Type B pancreatic cell (in vitro differentiated cells): ENCODE measurements at places on chromosomes 16 and 17. TPM values are rescaled to one million over a fixed set of nuclear protein-coding genes. Genes with fewer than 3 reads are reported as not detected.

ZNF771 gene
- total RNA-seq = 4.7 and 15.5 TPM in 2 replicates

GRCh38 chr17:67312265-67312664 lies 54.1 kb downstream of the PSMD12 start:
- no peak overlapping the region for H3K27ac ChIP-seq
- no peaks in the 10 kb centered on the region for H3K27me3 ChIP-seq
- no peaks in the 10 kb centered on the region for H3K4me1 ChIP-seq
- no peak for DNase-seq
- H3K4me3 ChIP-seq = no peak overlapping the region
- no peaks in the 10 kb centered on the region for H3K36me3 ChIP-seq

LLGL2 gene
- total RNA-seq = 90.6 and 226 TPM in 2 replicates

DNA sequence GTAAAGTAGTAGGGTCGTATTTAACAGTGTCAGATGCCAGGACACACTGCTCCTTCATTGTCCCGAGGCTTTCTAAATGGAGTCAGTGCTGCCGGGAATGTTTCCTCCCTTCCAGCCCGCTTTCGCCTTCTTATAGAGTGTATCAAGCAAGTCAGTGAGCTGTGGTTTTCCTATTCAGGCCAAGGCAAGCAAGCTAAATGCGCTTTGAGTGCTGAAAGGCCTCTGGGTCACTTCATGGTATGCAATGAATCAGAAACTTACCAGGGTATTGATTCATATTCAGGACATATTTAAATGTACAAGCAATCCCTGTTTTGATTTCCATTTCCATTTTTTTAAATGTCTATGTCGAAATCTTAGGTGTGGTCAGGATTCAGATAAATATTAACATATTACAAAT lies 327.9 kb upstream of the SOX9 start:
- H3K27ac ChIP-seq = no peak overlapping the region
- no peaks in the 10 kb centered on the region for H3K36me3 ChIP-seq

DNA sequence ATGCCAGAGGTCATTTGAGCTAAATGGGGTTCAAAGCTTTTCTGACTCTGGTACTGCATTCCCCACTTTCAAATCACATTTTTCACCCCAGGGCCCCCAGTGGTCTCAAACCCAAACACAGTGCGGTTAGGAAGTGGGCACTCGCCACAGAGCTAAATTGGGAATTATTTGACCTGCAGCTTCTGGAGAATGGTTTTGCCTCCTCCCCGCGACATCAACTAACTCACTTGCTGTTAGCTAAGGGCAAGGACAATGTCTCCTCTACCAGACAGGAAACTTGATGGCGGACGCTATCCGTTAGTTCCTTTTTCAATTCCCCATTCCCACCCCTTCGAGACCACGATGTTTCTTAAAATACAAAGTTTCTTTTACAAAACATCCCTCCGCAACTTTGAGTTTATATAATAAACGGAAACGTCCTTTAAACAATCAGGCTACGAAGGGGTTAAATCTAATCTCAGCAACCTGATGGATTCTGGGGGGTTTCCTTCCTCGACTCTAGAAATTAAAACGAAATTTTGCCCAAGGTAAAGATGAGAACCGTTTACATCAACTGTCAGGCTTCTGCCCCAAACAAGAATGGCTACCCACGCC lies 500 bp upstream of the KAT7 start:
- no peak for DNase-seq
- H3K36me3 ChIP-seq = peaks cover 8% of the 10 kb centered on the region
- H3K4me3 ChIP-seq = peak overlapping the region; percentile 98

SGCA gene
- total RNA-seq = 0.72 TPM in 1 of 2 replicates, not detected in the other

- H3K27ac ChIP-seq = no peak overlapping the region
- no peak for DNase-seq
- H3K27me3 ChIP-seq = no peaks in the 10 kb centered on the region
- H3K36me3 ChIP-seq = no peaks in the 10 kb centered on the region
- H3K4me1 ChIP-seq = no peaks in the 10 kb centered on the region
Measured at GRCh38 chr16:1389762-1390161, 24.7 kb downstream of the UNKL start.

CDRT4 gene
- total RNA-seq = 5.4 and 12.9 TPM in 2 replicates

DNA sequence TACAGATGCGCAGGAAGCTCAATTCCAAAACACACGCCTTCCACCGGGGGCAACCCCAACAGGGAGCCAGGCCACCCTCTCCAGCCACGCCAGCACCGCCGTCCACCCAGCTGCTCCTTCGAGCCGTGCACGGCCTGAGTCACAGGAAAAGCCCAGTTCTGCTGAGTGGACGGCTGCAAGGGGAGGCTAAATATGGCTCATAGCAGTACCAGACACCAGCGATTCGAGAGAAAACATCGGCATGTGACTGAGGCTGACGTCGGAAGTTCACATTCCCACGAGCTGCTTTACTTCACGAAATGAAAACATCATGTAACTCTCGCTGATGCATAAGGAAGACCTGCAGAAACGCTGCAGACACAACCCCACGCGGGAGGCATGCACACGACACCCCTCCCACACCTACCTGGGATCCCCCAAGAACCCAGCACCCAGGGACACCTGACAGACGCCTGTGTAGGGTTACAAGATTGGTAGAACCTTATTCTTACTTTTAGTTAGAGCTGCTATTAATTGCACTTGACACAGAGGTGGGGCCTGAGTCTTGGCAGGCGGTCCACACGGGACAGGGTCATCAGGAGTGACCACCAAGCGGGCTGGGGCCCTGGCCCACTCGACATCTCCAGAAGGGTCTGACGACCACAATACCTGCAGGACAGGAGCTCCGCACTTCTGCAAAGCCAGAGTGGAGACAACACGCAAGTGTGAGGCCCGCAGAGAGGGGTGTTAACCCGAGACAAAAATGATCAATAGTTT lies 116.8 kb downstream of the ANKRD11 start:
- peak overlapping the region; percentile 25 for H3K27ac ChIP-seq
- no peak overlapping the region for H3K4me3 ChIP-seq
- H3K36me3 ChIP-seq = peaks cover 14% of the 10 kb centered on the region
- peaks cover 57% of the 10 kb centered on the region for H3K4me1 ChIP-seq

HLF gene
- total RNA-seq = 2.6 and 3.4 TPM in 2 replicates

DNA sequence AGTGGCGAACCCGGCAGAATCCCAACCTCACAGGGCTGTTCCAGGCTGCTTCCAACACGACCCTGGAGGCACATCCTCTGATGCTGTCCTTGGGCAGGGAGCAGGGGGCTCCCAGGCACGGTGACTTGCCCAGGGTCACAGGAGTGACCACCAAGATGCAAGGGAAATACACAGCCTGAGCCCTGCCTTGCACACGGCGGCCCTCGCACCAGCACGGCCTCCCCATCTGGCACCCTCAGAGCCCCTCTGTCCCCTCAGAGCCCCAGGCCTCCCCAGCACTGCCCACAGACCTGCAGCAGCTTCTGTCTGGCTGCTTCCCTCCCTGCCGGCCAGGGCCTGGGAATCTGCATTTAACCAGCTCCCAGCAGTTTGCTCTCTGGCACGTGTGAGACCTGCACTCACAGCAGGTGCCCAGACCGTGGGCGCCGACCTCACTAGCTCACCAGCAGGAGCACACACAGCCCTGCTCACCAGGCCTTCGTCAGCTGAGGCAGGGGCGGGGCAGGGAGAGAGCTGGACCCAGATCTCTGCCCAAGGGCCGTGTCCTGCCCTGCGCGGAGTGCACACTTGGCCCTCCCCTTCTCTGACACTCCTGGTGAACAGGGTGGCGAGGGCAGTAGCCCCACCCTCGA lies 29.7 kb upstream of the ZC3H18 start:
- no peaks in the 10 kb centered on the region for H3K36me3 ChIP-seq
- H3K27ac ChIP-seq = no peak overlapping the region
- H3K27me3 ChIP-seq = peaks cover 22% of the 10 kb centered on the region

CCP110 gene
- 14.7 and 29.1 TPM in 2 replicates for total RNA-seq

PPY gene
- 29.8 and 65.9 TPM in 2 replicates for total RNA-seq

KRT27 gene
- total RNA-seq = not detected in 2 replicates

TEKT1 gene
- total RNA-seq = 0.24 and 1.6 TPM in 2 replicates

DNA sequence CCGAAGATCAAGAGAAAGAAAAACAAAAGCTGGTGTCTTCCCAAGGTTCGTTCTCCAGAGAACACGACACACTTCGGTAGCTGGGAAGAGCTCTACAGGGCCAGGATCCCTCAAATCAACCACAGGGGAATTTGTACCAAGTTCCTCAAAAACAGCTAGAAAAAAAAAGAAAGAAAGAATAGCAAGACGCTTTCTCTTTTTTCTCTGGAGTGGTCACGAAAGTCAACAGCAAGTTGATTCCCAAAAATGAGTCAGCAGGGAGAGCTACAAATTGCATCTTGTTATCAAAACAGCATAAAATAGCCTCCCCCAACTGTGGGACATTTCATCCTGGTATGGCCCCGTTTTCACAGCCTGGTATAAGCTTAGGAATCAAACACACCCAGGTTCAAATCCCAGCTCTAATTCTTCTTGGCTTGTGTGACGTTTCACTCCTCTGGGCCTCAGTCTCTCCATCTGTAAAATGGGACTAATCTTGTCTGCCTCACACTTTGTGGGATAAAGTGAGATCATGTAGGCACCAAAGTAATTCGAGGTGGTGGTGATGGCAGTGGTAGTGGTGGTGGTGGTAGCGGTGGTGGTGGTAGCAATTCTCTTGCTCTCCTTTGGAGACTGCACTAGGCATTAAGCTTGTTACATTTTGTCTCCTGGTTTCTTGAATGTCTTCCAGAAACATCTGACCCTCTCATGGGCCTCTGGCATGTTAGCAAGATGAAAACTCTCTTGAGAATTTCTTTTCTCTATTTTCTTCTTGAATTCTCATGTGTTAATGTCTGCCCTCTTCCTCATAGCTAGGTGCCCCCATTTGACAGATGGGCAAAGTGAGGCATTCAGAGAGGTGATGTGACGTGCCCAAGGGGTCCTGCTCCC lies 988 bp upstream of the IL21R start:
- H3K27ac ChIP-seq = no peak overlapping the region
- no peaks in the 10 kb centered on the region for H3K4me1 ChIP-seq
- DNase-seq = no peak
- no peaks in the 10 kb centered on the region for H3K36me3 ChIP-seq

GRCh38 chr17:71969500-71969899 lies 151.3 kb upstream of the SOX9 start:
- H3K4me3 ChIP-seq = no peak overlapping the region
- DNase-seq = no peak
- no peaks in the 10 kb centered on the region for H3K4me1 ChIP-seq
- no peak overlapping the region for H3K27ac ChIP-seq
- H3K27me3 ChIP-seq = peaks cover 10% of the 10 kb centered on the region

DNA sequence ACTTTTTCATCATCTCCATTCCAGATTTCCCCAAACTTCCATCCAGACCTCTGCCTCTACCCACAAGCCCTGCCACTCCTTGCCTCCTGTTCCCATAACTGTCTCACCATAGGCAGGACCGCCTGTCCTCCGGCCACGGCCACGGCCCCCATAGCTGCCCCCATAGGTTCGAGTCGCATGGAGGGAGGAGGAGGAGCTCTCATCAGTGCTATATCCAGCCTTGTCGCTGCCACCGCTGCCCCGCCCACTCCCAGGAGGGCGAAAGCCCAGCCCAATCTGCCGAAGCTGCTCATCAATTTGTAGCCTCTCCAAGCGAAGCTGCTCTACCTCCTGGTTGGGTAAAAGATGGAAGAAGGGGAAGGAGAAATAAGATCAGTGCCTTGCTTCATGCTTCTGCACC lies 3.4 kb upstream of the SOX15 start:
- peaks cover 26% of the 10 kb centered on the region for H3K36me3 ChIP-seq
- H3K27ac ChIP-seq = peak overlapping the region; percentile 80
- H3K27me3 ChIP-seq = no peaks in the 10 kb centered on the region
- H3K4me1 ChIP-seq = peaks cover 8% of the 10 kb centered on the region
- DNase-seq = no peak
- no peak overlapping the region for H3K4me3 ChIP-seq

DNA sequence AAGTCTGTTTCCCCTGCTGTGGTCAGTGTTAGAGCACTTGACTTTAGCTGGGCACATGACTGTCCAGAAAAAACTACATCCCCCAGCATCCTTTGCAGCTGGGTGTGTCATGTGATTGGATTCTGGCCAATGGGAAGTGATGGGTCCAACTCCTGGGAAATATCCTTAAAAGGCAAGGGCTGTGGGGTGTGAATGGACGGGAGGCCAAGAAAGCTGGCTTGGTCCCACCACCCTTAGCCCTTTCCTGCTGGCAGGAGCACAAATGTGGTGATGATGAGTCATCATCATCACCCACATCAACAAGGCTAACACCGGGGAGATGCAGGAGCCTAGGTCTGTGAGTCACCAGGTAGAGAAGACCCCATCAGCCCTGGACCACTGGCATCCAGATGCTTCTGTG lies 341.7 kb downstream of the C16orf95 start:
- H3K27ac ChIP-seq = no peak overlapping the region
- H3K27me3 ChIP-seq = peaks cover 25% of the 10 kb centered on the region
- no peaks in the 10 kb centered on the region for H3K36me3 ChIP-seq
- no peak for DNase-seq

DNA sequence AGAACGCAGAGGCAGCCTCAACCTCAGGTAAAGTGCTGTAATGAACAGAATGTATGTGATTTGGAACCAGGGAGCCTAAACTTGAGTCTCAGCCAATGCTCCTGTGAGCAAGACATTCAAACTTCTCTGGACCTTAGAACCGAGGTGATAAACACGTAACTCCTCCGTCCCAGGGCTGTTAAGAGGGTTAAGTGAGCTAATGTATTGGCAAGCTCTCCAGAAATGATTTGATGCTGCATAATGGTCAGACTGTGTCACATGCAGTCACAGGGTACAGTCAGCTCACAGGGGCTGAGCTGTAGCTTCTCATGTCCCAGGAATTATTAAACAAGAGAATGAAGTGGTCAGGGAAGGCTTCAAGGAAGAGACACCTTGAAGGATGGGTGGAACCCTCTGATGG lies 10.0 kb upstream of the SLC4A1 start:
- H3K36me3 ChIP-seq = no peaks in the 10 kb centered on the region
